ENCODE measurements at places on chromosomes 6 and 20. TPM values are rescaled to one million over a fixed set of nuclear protein-coding genes. Genes with fewer than 3 reads are reported as not detected.

Gene MAP7
- 3.2 TPM for total RNA-seq

Gene TGM3
- not detected for total RNA-seq

Gene TFAP2D
- not detected for total RNA-seq

Gene HSPA1B
- total RNA-seq: 215 TPM

Gene TINAG
- total RNA-seq: not detected

Gene JPH2
- total RNA-seq: 197 TPM

Gene RRAGD
- 126 TPM for total RNA-seq

Gene FAM209A
- total RNA-seq: not detected

Gene SMLR1
- total RNA-seq: not detected

Gene CLPSL1
- not detected for total RNA-seq

Gene NRSN2
- total RNA-seq: 19.8 TPM

Gene MOXD1
- total RNA-seq: 3.1 TPM

Gene NKX2-2
- not detected for total RNA-seq

Gene WFDC12
- not detected for total RNA-seq

Gene EEF1A2
- 1,274 TPM for total RNA-seq
